ENCODE measurements at places on chromosomes 2 and 18.

DNA sequence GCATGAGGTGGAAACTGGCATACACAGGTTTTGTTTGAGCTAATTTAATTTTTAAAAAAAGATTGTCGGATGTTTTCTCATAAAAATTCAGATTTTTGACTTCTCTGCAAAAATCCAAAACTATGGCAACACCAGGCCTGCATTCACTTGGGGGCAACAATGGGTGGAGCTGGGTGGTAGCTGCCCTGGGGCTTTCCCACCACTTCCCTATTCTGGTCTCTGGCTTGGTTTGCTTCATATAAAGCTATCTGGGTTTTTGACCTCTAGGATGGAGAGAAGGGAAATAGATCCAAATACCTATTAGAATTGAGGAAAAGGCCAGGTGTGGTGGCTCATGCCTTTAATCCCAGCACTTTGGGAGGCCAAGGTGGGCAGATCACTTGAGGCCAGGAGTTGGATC, 5.5 kb upstream of the CYP27A1 start:
- no peak for DNase-seq

- no peak for DNase-seq
Measured at GRCh38 chr2:126634273-126634861, 21.6 kb upstream of the GYPC start.

DNA sequence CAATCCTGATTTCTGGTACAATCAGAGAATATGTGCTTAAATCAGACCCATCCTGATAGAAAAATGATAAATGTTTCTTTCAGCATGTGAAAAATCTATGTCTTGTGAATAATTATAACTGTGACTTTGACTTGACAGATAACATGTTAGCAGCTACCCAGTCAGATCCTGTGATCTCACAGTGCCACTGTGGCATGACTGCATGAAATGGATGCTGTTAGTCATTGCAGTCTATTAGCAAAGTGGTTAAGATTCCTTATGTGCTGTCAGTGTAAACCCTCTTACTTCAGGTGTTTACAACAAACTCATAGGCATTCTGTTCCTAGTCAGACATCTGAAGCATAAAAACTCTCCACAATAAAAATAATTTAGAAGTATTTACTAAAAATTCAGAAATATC, 244.6 kb upstream of the RND3 start:
- no peak for DNase-seq

GRCh38 chr18:48875942-48876511, 74.7 kb downstream of the SMAD7 start:
- no peak for DNase-seq

GRCh38 chr2:210445116-210445707, 31.3 kb downstream of the LANCL1 start:
- DNase-seq: no peak

- no peak for DNase-seq
Measured at GRCh38 chr2:232549655-232550353, 553 bp downstream of the TIGD1 start.

GRCh38 chr18:21057112-21057511, 54.5 kb downstream of the ROCK1 start:
- DNase-seq: no peak

GRCh38 chr2:75464348-75464946, 96.3 kb downstream of the EVA1A start:
- DNase-seq: no peak

DNA sequence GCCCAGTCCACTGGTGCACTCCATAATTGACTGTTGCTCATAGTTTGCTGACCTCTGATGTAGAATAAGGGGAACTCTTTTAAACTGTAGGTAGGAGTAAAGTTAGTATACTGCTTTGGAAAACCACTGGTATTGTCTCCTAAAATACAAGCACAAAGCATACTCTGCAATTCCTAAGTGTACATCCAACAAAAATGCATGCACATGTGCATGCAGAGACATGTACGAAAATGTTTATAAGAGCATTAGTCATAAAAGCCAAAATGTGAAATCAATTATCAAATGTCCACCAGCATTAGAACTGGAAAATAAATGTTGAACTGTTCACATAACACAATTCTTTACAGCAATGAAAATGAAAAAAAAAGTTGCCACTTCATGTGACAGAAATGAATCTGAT, 39.8 kb upstream of the DDX18 start:
- DNase-seq: no peak

DNA sequence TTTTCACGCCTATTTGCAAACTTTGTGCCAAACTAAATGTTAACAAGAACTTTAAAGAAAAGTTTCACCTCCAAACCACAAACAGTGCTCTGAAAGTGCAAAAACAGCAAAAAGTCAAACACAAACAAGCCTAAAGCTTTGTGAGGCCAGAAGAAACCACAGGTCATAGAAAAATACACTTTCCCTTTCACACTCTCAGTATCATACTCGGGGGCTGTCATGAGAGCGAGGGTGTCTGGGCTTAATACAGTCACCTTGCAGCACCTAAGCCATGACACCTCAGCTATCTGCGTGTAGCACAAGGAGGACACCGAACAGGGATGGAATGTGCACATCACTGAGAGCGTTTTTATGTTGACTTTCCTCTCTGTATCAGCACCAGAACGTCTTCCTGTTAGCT, 26.6 kb upstream of the SEH1L start:
- no peak for DNase-seq

- DNase-seq: no peak
Measured at GRCh38 chr2:182740701-182741100, 24.6 kb downstream of the DNAJC10 start.

- peak; percentile 58 for DNase-seq
Measured at GRCh38 chr2:221203856-221204255, 368.2 kb downstream of the EPHA4 start.

GRCh38 chr2:219218217-219218731, 484 bp downstream of the ABCB6 start:
- DNase-seq: no peak

DNA sequence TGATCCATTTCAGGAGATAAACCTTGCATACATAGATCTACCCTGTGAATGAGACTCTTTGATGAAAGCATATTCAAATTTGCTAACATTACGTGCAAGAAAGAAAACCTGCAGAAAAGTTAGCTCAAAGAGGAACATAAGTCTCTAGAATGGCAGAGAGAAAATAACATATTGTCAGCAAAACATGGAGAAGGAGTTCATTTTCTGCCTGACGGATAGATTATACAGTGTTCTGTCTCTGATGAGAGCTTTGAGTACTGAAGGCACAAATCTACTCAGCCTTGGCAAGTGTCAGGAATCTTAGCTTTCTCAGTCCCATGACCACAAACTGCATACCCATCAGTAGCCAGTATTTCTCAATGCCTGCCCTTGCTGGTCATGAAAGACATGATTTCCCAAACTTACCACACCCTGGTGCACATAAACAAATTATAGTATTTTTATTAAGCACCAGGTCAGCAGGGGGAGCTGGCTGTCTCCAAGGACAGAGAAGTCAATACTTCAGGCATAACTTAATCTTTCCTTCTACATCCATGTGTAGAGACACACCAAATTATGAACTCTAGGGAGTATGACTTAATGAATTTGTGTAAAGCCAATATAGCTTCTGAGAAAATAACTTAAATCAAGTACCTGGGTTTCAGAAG, 401.2 kb upstream of the SOX11 start:
- no peak for DNase-seq

GRCh38 chr2:175154661-175155082, 13.3 kb downstream of the ATF2 start:
- no peak for DNase-seq

- DNase-seq: no peak
Measured at GRCh38 chr2:31286961-31287550, 53.1 kb downstream of the EHD3 start.

DNA sequence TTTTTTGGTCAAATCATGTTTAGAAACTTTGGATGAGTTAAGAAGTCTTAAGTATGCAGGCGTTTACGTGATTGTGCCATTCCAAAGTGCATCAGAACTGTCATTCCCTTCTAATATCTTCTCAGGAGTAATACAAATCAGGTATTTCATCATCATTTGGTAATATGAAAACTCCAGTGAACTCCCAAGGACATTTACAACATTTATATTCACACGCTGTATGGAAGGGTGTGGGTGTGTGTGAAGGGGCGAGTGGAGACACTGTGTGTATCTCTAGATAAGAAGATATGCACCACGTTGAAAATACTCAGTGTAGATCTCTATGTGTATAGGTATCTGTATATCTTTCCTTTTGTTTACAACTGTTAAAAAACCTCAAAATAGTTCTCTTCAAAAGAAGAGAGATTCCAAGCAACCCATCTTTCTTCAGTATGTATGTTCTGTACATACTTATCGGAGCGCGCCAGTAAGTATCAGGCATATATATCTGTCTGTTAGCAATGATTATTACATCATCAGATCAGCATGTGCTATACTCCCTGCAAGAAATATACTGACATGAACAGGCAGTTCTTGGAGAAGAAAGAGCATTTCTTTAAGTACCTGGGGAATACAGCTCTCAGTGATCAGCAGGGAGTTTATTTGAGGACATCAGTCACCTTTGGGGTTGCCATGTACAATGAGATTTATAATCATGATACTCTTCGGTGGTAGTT, 29.3 kb downstream of the COX7A2L start:
- DNase-seq: no peak

- no peak for DNase-seq
Measured at GRCh38 chr18:33159151-33159550, 281.4 kb downstream of the CCDC178 start.

DNA sequence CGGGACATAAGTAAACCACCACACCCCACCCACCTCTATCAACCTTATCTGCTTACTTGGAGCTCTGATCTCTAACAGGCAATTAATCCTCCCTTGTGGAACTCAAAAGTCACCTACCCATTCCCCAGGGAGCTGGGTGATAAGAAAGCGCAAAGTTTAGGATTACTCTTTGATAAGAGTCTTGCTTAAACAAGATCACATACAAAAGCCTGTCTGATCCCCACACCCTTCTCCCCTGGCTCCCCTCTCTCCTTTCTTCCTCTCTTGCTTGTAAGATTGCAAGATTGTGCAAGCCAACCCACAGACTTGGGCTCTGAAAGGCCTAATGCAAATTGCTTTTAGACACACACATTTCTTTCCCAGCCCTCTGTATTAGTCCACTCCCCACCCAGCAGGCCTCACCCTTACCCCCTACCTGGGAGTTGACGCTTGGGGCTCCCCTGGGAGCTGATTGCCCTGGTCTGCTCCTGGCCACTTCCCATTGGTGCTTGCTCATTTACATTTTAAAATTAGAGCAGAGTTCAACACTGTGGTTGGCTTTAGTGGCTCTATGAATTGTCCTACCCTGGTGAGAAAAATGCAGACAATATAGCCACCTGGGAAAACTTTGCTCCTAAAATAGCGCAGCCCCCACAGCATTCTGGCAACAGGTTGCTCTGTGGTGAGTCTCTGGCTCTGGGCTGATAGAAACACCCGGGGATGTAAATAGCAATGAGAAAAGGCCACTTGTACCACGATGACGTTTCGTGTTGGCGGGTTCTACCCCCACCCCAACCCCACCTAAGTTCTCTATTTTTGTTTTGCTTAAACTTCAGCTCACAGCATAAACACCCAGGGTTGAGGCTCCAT, 92.8 kb upstream of the MSH2 start:
- no peak for DNase-seq

DNA sequence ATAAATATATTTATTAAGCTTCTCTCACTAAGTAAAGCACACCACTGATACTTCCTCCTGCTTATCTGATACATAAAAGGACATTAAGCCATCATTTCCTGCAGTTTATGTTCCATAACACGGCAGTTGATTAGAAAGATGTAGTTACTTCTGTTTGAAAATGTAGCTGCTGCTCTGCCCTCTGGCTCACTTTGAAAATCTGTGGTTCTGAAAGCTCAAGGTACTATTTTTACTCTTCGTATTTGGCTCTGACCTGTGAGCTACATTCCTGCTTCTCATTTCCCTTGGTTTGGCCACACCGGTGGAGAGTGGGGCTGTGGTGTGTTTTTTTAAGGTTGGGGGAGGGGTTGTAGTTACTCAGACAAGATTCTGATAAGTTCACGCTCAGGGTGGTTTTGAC, 12.8 kb upstream of the TTN start:
- no peak for DNase-seq

DNA sequence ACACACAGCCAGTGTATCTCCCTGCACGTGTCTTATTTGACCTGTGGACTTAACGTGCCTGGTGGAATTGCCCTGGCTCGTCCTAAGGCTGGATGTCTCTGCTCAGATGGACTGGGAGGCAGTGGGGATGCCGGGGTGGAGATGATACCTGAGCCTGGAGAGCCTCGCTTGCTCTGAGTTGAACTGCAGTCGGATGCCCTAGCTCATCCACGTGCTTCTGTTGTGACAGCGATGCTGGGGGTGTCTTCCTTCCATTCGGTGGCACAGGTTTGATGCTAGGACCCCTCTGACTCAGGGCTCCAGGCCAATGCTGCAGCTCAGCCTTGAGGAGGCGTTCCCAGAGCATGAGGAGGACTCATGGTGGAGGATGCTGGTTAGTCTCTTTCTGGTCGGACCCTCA, 117.6 kb downstream of the SH3RF3 start:
- no peak for DNase-seq

DNA sequence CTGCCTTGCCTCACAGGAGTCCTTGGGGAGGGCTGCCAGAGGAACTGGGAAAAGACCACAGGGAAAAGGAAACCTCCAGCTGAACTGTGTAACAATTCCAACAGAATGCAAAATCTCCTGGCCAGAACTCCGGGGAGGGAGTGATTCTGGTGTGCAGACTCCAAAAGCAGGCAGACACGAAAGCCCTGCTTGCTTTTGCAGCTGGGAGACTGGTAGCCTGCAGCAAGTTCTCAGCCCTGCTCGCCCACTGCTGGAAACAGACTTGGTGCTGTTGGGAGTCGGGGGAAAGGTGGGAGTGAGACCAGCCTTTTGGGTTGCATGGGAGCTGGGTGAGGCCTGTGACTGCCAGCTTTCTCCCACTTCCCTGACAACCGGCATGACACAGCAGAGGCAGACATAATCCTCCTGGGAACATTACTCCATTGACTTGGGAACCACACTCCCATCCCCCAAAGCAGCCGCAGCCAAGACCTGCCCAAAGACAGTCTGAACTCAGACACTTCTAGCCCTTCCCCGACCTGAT, 26.0 kb upstream of the NMI start:
- DNase-seq: no peak

- DNase-seq: no peak
Measured at GRCh38 chr18:48866028-48866733, 84.6 kb downstream of the SMAD7 start.

DNA sequence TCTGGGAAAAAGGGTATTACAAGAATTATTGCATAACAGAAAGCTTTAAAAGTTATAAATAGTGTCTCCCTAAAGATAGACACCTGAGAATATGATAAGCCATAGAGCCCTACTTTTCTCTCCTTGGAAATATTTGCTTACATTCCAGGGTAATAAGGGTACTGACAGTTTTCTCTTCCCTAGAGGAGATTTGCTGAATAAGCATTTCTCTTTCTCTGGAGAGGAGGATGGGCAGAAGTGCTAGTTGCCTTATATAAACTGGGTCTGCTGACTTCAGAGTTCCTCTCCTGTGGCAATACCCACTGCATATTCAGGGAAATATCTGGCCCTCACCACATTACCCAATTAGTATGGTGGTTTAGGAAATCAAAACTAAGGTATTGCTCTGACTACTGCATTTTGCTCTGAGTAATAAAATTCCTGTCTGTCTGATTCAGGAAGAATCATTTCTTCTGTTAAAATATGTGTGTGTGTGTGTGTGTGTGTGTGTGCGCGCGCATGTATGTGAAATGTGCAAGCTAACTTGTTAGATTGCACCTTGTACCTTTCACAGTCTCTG, 1391.3 kb downstream of the DSC3 start:
- DNase-seq: no peak
